ENCODE measurements at places on chromosomes 6 and 20.

DNA sequence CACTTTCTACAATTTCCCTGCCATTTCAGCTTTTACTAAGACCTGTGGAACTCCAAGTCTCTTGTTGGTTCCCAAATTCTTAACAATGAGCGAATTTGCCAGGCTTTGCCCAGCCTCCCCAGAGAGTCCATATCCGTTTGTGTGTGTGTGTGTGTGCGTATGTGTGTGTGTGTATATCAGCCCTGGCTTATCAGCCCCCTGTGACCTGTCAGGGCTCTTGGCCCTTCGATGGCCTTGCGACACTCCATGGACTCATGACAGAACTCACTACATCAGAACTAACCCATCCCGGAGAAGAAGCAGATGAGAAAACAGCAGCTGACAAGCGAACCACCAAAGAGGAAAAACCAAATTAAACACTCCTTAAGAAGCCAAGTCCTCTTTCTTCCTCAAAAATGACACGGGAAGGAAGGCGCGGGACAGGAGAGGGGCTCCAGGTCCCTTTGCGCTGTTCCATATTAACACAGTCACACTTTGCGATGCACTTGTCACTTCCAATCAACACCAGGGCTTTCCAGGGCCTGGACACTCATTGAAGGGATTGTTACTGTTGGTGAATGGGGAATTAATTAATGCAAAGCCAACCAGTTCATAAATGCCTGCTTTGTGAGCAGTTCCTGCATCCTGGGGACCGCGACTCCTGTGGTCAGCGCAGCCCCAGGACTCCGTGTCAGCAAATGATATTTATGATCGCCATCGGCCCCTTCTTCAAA lies 524.0 kb downstream of the CD83 start:
- DNase-seq: no peak

GRCh38 chr20:21183722-21184121 lies 57.8 kb downstream of the KIZ start:
- DNase-seq: no peak

GRCh38 chr20:48319943-48320584 lies 507.7 kb downstream of the PREX1 start:
- no peak for DNase-seq

- no peak for DNase-seq
These were observed 370.4 kb downstream of the PREX1 start for GRCh38 chr20:48457193-48458002.

DNA sequence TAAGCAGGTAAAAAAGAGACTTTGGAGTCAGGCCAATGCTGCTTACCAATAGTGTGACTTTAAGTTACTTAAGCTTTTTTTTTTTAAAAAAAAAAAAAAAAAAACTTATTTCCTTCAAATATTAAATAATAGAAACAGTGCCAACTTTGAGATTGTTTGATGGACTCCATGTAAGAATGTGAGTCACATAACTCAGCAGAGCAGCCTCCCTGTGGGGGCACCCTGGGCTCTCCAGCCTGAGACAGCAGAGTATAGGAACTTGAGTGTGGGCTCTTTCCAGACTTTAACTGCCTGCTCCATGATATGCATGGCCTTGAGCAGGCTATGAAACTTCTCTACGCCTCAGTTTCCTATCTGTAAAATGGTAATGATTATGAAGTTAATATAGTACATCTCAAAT lies 113.3 kb upstream of the SAMD5 start:
- no peak for DNase-seq

Measured in GM23338 (cell line).